ENCODE measurements at places on chromosomes 12 and 14.
A peak's percentile ranks its signal among the peaks of the same experiment; 100 is the strongest.

DNA sequence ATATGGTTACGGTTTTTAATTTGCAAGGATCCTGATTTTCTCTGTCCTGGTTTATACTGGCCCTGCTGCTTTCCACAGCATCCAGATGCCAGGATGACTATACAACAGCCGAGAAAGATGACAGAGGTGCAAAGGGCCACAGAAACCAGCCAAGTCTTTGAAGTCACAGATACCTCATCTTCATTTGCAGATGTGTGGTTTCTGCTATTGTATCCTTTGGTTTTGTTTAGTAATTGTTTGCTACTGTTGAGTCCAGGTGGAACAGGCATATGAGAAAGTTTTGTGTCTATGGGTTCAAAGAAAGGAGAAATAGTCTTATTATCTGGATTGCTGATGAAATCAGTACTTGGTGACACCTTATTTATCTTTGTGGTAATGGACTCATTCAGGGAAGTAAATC, 17.3 kb upstream of the KLHL42 start:
- DNase-seq, result no peak

GRCh38 chr14:24605435-24606190, 3.9 kb downstream of the GZMH start:
- DNase-seq, result no peak

DNA sequence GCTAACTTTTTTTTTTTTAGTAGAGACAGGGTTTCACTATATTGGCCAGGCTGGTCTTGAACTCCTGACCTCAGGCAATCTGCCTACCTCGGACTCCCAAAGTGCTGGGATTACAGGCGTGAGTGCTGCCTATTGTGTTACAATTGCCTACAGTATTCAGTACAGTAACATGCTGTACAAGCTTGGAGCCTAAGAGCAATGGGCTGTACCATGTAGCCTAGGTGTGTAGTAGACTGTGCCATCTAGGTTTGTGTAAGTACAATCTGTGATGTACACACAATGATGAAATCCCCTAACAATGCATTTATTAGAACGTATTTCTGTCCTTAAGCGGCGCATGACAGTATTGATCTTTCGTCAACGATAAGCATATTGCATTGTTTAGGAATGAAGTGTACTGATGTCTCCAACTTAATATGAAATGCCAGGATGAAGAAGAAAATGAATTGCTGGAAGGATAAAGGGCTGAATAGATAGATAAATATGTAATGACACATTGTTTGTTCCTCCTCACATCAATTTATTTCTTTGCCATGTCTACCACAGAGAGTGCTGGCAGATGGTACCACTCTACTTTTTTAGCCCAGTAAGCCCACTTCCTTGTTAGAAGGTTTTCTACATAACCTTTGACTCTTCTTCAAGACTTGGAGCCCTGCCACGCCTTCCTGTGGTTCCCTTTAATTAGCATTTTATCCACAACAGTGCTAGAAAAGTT, 467.5 kb downstream of the VRK1 start:
- peak; percentile 6 for DNase-seq

GRCh38 chr14:103298620-103299019, 35.4 kb upstream of the EIF5 start:
- DNase-seq, result no peak
